Right ventricle myocardium inferior (tissue), 1 donor: ENCODE measurements at places on chromosomes 5 and 9. TPM values are rescaled to one million over a fixed set of nuclear protein-coding genes. Genes with fewer than 3 reads are reported as not detected.

- peak; percentile 28 for DNase-seq
Measured at GRCh38 chr9:135346438-135347050, 133.0 kb upstream of the PPP1R26 start.

The TICAM2 gene
- 3.3 TPM for total RNA-seq

DNA sequence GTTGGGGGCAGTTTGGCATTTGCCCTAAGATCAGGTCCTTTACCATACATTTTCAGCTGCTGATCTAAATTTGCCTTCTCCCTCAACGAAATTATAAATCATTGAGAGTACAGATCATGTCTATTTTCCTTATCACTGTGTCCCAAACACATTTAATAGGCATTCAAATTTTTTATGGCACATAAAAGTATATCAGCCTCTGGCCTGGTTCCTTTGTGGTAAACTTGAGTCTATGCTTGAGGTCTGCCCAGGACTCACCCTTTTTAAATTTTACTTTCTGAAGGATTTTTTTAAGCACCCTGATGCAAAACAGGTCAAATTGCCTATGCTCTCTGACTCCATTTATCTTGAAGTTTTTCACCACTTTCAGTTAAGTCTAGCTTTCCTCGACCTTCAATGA lies 163.6 kb upstream of the GRIN3A start:
- DNase-seq, result no peak

The ADGRV1 gene
- total RNA-seq, result not detected

DNA sequence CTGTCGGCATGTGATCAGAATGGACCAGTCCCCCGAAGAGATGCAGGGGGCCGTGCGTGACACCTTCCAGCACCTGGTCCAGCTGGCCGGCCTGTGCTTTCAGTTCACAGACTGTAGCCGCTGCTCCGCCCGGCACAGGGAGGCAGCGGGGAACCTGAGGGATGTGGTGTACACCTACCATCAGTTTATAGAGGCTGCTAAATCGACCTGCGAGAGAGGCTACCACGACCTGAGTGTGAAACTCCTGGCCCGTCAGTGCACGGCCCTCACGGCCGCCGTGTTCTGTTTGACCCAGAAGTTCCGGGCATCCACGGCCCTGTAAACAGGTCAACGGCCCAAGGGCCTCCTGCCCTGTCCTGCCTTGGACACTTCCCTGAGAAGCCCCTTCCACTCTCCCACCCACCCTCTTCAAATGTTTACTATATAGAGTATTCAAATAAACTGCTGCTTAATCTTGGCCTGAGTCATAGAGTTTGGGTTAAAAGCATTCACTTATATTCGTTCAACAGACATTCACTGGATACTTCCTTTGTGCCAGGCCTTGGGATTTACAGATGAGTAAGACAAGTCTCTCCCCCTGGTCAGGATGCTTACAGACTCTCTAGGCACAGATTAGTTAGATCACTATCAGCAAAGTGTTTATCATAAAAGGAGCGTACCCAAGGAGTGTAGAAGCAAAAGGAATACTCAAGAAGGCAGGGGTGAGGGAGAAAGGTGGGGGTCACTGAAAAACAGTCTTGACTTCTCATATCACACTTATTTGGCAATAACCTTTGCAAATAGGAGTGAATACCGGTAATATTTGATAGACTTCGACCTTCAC lies 6.9 kb upstream of the TRMT10B start:
- DNase-seq, result no peak

The PCDHB9 gene
- total RNA-seq, result 1.3 TPM

DNA sequence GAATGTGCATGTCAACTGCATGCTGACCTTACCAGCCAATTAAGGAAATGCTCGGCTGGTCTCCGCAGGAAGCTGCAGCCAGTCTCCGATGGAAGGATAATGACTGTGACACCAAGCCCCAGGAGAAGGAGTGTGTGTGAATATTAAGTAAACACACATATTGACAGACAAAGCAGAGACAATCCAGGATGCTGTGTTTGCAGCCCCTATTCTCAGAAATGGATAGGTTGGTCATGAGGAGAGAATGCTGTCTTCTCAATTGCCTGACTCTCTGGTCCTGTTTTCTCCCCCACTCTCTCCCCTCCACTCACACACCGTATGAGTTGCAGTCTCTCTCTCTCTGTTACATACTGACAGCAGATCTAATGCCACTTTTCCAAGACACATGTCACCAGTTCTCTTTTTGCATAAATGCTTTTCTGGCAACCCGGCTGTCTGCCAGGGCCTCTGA lies 85.7 kb downstream of the EPB41L4A start:
- no peak for DNase-seq

- no peak for DNase-seq
Measured at GRCh38 chr5:134462047-134462575, 50.4 kb upstream of the CDKN2AIPNL start.

DNA sequence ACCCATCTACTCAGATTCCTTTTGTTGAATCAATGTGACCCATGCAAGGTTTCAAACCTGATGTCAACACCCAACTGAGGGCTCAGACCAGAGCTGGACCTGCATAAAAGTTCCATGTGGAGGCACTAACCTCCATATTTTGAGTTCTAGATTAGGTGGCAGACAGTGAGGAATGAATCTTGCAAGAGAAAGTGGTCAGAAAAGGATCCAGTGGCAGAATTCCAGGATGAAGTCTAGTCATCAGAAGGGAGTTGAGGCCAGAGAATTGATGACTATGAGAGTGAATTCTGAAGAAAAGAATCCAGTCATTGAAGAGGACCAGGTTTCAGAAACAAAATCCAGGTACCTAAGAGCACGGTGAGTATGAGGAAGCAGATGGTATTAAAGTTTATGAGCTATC lies 205.1 kb upstream of the RGMB start:
- no peak for DNase-seq

GRCh38 chr5:56116599-56117141 lies 116.5 kb downstream of the ANKRD55 start:
- DNase-seq, result no peak

The SOHLH1 gene
- total RNA-seq, result not detected

The RAI14 gene
- total RNA-seq, result 6.7 TPM

The C9orf50 gene
- total RNA-seq, result not detected

The FUT7 gene
- total RNA-seq, result 0.11 TPM

DNA sequence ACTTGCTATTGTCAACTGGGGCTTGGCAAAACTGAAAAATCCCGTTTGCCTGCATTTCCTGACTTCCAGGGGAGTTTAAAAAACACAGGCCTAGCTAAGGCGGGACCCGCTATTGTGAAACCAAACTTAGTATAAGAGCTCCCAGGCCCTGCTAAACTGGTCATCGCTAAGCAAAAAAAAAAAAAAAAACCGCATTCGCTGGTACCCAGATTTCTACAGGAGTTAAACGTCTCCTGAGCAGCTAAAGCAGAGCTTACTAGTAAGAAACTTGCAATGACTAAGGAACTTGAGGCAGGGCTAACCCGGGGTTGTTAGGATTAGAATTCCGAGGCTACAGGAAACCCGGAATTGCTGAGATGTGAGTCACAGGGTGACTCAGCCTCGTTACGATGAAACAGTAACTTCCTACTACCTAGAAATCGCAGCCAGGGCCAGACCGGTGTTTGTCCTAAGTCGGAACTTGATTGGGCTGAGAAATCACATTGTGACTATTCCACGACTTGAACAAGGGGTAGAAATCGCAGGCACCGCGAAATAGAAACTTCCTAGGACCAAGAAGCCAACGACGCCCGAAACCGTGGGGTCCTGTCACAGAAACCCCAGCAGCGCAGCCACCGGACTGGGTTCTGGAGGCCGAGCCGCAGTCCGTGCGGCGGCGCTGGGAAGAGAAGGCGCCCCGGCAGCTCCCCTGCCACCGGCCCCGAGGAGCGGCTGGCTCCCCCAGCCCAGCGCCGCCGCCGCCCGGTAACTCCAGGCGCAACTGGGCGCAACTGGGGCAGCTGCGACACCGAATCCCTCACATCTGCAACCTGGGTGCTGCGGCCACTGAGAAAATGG lies 89.4 kb downstream of the ANXA2R start:
- peak; percentile 73 for DNase-seq

GRCh38 chr5:75058986-75059535 lies 6.7 kb upstream of the GCNT4 start:
- DNase-seq, result no peak

DNA sequence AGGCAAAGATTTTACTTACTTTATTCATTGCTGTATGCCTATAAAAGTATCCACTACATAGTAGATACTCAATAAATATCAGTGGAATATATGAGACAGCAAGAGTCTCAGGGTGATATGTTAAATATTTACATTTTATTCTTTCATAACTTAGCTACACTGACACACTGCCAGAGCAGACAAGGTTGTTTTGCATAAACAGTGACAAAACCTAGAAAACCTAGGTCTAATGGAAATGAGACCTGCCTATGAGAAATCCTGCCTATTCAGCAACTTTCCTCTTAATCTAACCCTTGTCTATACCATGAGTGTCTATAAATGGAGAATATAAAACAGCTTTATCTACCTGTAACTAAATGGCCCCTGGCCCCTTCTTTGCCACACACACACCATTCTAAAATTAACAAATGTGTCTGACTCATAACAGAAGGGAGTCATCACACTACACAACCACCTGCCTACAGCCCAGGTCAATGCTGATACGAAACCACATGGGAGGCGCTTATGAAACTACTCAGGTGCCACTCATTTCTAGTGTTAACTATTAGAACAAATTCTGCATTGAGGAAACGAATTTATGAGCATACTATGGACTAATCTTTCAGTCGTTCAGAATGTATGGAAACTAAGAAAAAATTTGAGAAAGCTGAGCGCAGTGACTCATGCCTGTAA lies 60.3 kb downstream of the UBAP2 start:
- DNase-seq, result no peak

GRCh38 chr5:81898403-81898802 lies 73.4 kb upstream of the ATG10 start:
- no peak for DNase-seq

The GRM6 gene
- not detected for total RNA-seq

GRCh38 chr5:67808340-67808739 lies 407.2 kb upstream of the PIK3R1 start:
- DNase-seq, result no peak

DNA sequence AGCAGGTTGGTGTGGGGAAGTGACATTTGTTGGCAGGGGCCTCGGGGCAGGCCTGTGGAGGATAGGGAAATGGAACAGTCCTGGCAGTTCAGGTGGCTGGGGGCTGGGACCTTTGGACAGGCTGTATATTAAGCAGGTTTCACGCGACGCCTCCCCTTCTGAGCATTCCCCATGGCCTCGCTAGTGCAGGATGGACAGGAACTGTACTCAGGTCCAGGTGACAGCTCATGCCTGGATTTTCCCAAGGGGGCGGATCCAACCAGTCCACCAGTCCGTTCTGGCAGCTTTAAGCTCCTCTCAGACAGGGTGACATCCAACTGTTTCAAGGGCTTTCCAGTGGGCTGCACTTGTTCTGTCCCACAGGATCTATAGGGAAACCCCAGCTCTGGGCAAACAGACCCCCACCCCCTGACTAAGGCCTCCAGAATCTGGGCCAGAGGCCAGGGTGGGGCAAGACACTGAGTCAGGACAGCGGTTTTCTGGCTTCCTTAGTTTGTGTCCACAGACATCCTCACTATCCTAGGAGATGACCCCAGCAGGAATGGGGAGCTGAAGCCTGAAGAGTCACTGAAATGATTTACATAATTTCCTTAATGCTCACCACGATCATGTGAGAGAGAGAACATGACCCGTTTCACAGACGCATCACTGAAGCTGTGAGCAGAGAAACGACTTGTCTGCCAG lies 20.9 kb downstream of the CSF2 start:
- no peak for DNase-seq

DNA sequence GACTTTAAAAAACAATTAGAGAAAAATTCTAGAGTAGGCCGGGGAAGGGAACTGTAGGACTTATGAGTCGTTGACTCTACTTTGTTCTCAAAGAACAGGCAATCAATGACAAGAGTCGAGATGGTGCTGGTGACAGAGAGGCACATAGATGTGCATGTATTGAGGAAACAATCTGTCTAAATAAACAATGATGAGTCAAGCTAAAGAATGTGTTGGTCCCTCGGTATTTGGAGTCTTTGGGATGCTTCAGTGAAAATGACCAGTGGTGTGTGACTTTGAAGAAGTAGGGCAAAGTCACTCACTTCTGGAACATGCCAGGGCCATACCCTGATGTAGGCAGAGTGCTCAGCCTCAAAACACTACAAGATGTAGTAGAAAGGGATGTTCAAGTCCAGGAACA lies 288.1 kb upstream of the PANK3 start:
- no peak for DNase-seq

The CDH9 gene
- total RNA-seq, result not detected

- DNase-seq, result no peak
Measured at GRCh38 chr9:132698989-132699388, 28.7 kb downstream of the GTF3C4 start.

DNA sequence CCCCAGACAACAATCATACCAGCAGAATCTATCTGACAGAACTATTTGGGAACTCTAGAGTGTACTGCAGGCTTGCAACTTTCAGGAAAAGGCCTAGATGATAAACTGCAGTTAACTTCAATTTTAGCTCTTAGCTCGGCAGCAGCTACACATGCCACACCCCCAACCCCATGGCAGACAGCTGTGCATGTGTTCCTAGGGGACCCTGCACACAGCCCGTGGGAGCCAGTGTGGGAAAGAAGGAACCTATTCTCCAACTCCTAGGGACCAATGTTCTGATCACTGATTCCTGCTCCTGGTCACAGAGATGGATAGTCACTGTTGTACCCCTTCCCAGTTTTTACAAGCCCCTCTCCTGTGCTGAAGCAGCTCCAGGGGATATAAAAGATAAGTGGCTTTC lies 179.6 kb downstream of the DRD1 start:
- DNase-seq, result no peak

The NXNL2 gene
- not detected for total RNA-seq

DNA sequence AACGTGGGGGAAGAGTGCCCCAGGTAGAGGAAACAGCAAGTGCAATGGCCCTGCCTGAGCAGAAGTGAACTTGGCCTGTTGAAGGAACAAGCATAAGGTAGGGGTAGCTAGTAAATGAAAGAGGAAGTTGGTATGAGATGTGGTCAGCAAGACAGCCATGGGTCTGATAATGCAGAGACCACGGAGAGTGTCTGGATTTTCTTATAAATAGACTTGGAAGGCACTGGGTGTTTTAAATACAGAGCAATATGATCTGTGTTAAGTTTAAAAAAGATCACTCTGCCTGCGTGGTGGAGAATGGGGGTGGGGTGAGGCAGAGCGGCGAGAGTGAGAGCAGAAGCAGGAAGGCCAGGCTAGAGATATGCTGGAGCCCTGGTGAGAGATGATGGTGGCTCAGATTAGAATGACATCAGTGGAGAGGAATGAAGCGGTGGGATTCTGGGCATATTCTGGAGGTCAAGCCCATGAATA lies 4.2 kb downstream of the ADAM19 start:
- no peak for DNase-seq

The F2RL2 gene
- total RNA-seq, result 0.14 TPM
